Hematopoietic multipotent progenitor cell treated with erythropoietin and hydrocortisone succinate and interleukin-3 and kit ligand, for 17 days (in vitro differentiated cells): ENCODE measurements at places on chromosomes 4 and X.
A peak's percentile ranks its signal among the peaks of the same experiment; 100 is the strongest.

- no peak for DNase-seq
These were observed 2184.4 kb upstream of the TENM3 start for GRCh38 chr4:180058691-180059215.

DNA sequence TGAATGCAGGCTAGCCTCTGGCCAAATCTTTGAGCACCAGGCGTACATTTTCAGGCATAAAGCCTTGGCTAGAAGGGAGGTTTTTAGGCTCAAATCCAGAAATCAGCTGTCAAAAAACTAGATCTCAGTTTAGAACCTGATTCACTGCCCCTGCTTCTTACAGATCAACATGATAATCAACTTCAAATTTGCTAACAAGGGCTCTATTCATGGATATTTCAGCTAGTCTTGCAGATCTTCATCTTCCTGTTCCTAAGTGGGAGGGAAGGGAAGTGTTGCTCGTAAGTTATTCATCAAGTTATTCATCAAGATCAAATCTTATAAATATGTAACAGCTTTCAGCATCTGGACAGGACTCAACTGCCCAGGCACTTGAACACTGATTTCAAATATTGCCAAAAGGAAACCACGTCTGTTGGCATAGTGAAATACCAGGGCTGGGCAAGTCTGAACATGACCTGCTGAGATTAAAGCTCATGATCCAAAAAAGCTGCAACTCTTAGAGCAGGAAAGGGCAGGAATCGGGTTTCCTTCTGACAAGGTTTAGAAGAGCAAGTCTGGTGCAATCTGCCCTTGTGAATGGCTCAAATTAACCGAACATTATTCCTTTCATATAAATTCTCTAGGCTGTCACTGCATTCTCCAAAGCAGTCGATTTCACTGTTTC, 200.3 kb downstream of the PDGFC start:
- no peak for DNase-seq

GRCh38 chr4:85446141-85446861, 28.6 kb upstream of the ARHGAP24 start:
- no peak for DNase-seq

- no peak for DNase-seq
These were observed 153.4 kb downstream of the ARX start for GRCh38 chrX:24862343-24862742.

- no peak for DNase-seq
These were observed 308.2 kb upstream of the EMCN start for GRCh38 chr4:100826067-100826466.

GRCh38 chr4:87031920-87032319, 97.1 kb downstream of the AFF1 start:
- no peak for DNase-seq

DNA sequence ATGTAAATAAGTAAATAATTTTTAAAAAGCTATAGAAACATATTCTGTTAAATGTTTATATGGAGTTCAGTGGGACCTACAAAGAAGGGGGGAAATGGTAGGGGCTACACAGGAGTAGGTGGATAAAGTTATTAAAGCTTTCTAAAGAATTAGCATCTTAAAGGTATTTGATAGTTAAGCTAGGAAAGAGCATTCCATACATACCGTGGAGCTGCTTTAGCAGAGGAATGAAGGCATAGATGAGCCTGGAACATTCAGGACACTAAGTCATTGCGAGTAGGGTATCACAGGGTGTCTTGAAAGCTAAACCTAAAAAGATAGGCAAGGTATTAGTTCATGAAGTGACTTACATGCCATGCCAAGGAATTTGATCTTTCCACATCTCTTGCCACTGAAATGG, 60.4 kb downstream of the SLC10A6 start:
- DNase-seq = no peak

GRCh38 chr4:41640906-41641305, 102.9 kb downstream of the LIMCH1 start:
- no peak for DNase-seq

- no peak for DNase-seq
These were observed 8.3 kb upstream of the SASH3 start for GRCh38 chrX:129771266-129771995.

- DNase-seq = no peak
These were observed 167.1 kb downstream of the NSUN7 start for GRCh38 chr4:40916880-40917279.

DNA sequence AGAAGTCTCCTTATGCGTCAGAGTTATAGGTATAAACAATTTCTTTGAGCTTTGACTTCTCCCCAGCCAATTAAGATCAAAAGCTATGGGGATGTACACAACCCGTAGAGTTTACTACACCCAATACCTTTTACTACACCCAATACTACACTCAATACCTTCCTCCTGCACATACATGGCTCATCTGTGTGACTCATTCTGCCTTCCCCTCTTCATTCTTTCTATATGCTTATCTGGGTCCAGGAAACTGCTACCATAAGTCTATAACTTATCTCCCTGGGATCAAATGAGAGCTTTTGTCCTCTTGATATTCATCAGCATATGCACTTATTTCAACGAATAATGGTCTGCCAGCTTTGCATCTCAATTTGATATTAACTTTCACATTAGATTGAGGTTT, 28.2 kb downstream of the ANKRD50 start:
- DNase-seq = no peak

GRCh38 chrX:13029887-13030771, 14.3 kb downstream of the FAM9C start:
- no peak for DNase-seq

GRCh38 chr4:98314791-98315565, 53.8 kb downstream of the RAP1GDS1 start:
- no peak for DNase-seq

GRCh38 chrX:22135994-22136684, 104.0 kb downstream of the PHEX start:
- peak; percentile 13 for DNase-seq

GRCh38 chrX:129637217-129638109, 17.3 kb downstream of the APLN start:
- DNase-seq = peak; percentile 72

- DNase-seq = no peak
These were observed 110.5 kb downstream of the PCDH18 start for GRCh38 chr4:137421796-137422195.

DNA sequence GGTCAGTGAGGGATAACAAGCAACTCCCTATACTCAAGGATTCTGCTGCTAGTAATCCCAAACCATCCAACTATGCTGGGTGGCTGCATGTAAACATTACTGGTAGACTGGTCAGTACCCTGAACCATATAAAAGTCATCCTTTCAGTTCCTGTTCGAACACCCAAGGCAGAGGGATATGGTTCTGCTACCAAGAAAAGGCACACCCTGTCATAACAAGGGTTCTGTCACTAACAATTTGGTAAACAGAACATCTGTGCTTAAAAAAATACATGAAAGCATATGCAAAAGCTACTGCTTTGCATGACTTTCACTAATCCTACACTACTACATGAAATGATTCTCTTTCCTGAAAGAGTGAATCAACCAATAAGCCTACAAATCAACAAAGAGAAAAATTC, 76.8 kb upstream of the MCF2 start:
- DNase-seq = no peak

DNA sequence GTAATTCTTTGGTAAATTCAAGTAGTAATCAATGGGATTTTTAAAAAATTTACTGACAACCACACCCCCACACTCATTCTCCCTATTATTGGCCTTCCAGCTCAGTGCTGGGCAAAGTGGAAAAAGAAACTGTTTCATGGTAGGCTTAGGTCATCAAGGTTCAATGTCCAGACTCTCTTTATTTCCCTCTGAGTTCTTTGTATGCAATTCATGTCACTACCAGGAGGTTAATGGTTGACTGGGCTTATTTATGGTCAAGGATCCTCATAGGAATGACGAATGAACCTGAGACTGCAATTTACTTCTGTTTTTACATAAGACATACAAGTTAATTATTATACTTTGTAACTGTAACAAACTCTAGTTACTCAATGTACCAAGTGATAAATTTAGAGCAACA, 403.2 kb downstream of the KLHL13 start:
- no peak for DNase-seq

DNA sequence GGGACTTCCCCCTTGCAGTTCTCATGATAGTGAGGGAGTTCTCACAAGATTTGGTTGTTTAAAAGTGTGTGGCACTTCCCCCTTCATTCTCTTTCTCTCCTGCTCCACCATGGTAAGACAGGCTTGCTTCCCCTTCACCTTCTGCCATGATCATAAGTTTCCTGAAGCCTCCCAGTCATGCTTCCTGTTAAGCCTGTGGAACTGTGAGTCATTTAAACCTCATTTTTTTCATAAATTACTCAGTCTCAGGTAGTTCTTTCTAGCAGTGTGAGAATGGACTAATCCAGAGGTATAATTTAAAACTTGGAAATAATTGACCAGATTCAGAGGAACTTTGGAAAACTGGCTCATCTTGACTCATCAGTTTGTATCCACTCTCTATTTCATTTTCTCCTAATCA, 129.0 kb downstream of the TMEM47 start:
- DNase-seq = no peak

DNA sequence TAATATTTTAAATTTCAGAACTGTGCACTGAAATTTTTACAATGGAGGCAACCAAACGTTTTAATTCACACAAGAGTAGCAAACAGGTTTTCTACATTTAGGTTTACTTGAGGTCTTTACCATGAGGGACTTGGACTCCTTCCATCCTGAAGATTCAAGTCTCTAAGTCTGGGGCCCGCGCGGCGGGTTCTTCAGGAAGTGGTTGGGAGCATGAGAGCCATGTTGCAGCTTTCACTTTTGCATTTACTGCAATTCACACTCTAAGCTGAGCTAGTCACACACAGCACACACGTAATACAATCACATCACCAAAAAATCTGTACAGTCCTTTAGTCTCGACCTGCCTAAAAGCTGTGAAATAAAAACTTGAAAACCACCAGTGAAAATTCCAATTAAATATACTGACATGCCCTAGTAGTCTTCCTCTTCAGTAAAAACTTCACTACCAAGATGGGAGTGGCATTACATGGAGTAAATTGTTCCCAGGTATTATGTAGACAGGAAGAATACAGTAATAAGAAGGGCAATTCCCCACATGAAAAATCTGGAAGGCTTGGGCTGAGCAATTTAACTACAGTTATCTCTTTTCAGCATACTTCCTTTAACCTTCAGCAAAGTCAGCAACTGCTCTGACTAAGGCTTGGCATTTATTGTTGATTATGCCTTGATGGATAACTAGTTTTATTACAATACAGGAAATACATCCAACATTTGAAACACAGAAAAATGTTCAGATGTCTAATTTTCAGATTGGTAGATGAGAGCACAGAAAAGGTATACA, 571.1 kb upstream of the DIPK2B start:
- peak; percentile 5 for DNase-seq

DNA sequence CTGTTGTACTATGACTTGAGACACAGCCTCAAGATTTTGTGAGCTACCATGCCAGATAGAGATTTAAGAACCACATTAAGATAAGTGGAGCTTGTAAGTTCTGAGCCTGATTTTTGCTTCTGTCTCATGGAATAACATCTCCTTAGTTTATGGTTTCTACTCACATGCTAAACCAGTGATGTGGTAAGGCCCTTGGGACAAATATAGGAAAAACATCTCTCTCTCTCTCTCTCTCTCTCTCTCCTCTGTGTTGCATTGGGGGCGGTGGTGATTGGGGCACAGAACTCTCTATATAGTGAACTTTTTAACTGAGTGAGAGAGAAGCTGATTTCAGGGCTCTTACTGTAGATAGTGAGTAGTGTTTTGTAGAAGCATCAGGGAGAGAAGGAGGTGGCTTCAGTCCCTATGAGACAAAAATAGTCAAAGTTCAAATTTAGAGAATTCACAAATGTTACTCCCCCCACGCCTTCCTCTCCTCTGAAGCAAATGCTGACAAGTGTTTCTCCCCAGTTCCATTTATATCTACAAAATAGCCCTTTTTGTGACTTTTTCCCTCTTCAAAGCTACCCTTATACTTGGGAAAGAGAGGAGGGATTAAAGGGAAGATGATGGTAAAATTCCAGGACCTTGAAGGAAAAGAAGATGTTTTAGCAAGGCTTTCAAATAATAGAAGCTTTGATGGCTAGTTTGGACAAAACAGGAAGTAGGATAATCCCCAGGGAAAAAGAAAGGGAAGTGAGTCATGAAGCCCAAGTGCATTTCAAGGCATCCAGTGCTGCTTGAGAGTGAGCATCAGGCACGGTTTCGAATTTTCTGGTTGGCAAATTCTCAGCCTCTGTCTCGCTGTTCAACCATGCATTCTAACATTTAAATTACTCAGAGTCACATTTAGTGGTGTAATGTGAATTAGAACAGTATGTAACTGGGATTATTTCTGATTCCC, 134.3 kb upstream of the AP1S2 start:
- no peak for DNase-seq

- DNase-seq = no peak
These were observed 50.9 kb downstream of the NFKB1 start for GRCh38 chr4:102551958-102552565.

DNA sequence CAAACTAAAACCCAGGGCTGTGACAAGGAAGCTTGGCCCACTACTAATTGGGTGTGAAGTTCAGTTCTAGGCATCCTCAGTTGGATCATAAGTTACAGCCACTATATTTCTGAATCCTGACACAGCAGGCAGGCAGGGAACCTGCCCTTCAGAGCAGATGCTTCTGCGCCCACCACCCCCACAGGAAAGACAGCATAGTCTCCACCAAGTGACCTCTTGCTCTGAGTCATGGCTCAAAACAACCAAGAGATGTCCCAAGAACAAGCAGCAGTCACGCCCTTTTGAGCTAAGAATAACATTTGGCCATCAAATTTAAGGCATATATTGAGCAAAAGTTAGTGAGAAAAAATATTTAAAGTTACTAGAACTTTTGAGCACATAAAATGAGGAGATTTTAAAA, 170.7 kb upstream of the SMARCAD1 start:
- DNase-seq = no peak

DNA sequence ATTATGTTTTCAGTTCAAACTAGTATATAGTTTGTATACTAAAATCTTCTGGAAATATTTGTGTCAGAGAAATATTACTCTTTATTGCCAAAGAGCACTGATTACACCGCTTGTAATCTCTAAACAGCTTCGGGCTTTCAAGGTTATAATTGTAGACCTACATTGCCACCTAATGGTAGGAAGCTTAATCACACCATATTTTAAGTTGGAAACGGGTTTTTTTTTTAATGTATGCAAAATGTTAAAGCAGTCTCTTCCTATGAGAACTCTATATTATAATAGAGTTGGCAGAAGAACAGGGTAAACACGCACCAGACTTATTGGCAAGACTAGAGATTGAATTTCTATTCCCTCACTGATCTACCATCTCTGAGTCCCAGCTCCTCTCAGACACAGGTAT, 19.5 kb upstream of the NFXL1 start:
- DNase-seq = peak; percentile 50

GRCh38 chr4:91448668-91449330, 855.0 kb upstream of the GRID2 start:
- no peak for DNase-seq

- DNase-seq = no peak
These were observed 33.7 kb downstream of the HTT start for GRCh38 chr4:3108211-3108610.
